ENCODE measurements at places on chromosomes 2 and 18.

- no peak for DNase-seq
Measured at GRCh38 chr2:6410313-6410712, 455.4 kb downstream of the CMPK2 start.

- no peak for DNase-seq
Measured at GRCh38 chr2:206614811-206615210, 27.5 kb upstream of the FAM237A start.

- no peak for DNase-seq
Measured at GRCh38 chr2:39289609-39290008, 45.8 kb upstream of the CDKL4 start.

DNA sequence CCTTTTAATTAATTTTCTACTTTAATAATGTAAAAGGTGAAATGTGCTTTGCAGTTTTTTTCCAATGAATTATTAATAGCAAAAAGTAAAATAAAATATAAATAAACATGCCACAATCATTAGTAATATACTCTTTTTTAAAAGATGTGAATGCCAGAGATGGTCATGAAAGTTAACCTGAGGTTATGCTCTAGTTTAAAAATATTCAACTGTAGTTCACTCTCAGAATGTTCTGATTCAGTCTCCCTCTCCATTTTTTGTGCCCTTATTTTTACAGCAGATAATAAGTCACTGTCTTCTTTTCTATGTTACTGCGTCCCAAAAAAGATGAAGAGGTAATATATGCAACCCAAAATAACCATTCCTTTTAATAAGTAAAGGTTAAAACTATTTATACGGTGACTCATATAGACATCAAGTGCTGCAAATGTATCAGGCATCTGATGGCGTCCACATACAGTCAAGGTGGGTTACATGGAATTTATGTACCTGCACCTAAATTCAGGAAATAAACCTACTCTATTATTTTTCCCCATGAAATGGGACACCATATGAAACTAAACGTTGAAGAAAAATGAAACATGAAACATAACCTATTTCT, 153.6 kb upstream of the ZNF804A start:
- no peak for DNase-seq

DNA sequence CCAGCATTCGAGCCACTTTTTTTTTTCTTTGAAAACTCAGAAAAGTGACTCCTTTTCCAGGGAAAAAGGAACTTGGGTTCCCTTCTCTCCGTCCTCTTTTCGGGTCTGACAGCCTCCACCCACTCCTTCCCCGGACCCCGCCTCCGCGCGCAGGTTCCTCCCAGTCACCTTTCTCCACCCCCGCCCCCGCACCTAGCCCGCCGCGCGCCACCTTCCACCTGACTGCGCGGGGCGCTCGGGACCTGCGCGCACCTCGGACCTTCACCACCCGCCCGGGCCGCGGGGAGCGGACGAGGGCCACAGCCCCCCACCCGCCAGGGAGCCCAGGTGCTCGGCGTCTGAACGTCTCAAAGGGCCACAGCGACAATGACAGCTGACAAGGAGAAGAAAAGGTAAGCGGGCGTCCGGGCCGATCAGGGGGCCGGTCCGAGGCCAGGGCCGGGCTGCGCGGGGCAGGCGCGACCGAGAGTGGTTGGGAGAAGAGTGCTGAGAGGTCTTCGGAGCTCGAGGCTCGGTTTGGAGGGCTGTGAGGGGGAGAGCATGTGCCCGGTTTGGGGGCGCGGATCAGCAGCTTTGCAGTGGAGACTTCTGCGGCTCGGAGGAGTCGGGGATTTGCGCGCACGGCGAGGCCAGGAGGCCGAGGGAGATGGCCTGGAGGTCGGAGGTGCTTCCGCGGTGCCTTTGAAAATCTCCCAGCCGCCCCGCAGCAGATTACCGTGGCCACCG, 502 bp downstream of the EPAS1 start:
- DNase-seq, result no peak
